ENCODE measurements at places on chromosomes 12 and 14.
A peak's percentile ranks its signal among the peaks of the same experiment; 100 is the strongest.

DNA sequence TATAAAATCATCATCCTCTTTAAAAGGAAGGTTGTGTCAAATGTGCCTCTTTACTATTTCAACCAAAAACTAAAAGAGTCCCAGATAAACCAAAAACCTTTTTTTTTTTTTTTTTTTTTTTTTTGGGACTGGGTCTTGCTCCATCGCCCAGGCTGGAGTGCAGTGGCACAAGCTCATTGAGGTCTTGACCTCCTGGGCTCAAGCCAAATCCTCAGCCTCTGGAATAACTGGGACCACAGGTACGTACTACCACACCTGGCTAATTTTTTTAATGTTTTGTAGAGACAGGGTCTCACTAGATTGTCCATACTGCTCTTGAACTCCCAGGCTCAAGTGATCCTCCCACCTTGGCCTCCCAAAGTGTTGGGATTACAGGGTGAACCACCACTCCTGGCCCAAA is 16.4 kb upstream of the SELPLG start:
- DNase-seq = no peak

- DNase-seq = no peak
Measured at GRCh38 chr12:100733817-100734593, 60.6 kb upstream of the ANO4 start.

DNA sequence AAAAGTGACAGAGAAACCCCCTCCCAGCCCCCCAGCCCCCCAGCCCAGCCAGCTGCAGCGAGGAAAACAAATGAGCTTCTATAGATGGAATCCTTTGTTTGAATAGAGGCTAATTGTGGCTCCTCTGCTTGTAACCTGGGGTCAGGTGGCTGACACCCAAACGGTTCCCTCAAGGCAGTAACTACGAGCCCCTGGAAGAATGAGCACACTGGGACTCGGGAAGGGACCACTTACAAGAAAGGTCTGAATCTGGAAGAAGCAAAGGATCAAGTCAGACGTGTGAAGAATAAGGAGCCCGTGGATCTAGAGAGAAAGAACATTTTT is 108.7 kb upstream of the FUT8 start:
- no peak for DNase-seq

GRCh38 chr14:100842799-100843198 is 16.9 kb downstream of the MEG3 start:
- DNase-seq = no peak

GRCh38 chr14:99744873-99745224 is 48.4 kb upstream of the EML1 start:
- DNase-seq = no peak

GRCh38 chr12:73726881-73727280 is 810.8 kb upstream of the ATXN7L3B start:
- no peak for DNase-seq

DNA sequence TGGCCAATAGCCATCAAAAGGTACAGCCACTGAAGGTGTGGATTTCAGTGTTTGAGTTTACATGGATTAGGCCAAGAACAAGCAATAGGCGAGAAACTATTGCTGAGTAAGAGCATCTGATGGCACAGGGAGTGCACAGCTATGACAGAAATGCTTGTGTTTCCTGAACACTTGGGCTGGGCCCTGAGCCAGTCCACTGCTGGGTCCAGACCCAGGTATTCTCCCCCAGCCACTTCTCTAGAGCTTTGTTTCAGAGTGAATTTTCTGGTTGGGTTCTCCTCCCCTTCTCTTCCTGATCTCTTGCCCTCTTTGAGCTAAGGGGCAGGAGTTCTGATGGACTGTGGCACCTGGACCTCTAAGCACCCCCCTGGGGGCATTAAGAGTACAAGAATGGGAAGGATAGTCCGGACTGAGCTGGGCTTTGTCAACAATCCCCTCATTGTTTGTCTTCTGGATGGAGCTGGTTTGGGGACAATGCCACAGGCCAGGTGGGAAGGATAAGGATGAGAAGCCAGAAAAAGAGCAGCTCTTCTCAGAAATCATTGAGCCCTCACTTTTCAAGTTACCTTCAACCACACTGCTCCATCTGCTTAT is 8.3 kb downstream of the HOXC5 start:
- DNase-seq = no peak

DNA sequence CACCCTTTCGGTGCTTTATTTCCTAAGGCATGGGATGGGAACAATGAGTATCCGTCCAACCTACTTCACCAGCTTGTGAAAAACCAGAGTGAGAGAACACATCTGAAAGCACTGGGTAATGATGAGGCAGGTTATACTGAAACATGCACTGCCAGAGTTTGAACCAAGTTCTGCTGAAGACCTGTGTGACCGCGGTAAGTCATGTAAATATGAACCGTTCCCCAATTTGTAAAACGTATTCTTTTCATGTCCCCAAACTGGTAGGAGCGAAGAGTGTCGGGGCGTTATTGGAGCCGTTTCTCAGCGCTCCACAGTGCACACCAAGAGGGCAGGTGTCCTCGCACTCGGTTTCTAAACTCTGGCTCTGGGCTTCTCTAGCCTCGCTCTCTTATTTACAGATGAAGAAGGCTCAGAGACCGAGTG is 788 bp upstream of the NGDN start:
- DNase-seq = no peak

GRCh38 chr12:98373025-98373554 is 142.3 kb upstream of the TMPO start:
- no peak for DNase-seq

DNA sequence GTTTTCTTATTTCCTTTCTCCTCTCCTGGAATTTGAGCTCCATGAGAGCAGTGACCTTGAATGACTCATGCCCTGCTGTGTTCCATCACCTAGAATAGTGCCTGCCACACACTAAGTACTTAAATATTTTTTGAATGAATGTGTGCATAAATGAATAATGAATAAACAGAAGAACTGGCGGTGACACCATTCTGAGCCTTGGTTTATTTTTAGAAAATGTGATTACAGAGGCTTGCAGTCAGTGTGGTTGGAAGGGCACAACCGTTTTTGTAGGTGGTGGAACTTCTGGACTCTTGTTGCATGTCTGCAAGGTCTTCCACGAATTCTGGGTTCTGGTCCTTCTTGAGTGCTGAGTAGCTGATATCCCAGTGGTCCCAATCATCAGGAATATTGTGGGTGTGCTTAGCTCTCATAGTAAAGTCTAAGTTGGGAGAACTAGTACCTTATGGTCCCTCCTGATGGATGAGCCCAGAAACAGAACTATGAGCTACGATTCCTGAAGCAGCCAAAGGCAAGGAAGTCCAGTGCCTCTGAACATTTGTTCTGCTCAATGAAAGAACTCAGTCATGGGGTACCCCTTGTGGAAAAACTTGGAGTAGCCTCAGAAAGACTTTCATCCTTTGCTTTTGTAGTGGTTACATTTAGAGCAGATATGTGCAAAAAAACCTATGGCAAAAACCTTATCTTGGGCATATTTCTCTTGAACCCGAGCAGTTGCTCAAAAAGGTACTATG is 28.8 kb upstream of the BHLHE41 start:
- no peak for DNase-seq

GRCh38 chr14:65080960-65081747 is 21.2 kb downstream of the MAX start:
- no peak for DNase-seq

DNA sequence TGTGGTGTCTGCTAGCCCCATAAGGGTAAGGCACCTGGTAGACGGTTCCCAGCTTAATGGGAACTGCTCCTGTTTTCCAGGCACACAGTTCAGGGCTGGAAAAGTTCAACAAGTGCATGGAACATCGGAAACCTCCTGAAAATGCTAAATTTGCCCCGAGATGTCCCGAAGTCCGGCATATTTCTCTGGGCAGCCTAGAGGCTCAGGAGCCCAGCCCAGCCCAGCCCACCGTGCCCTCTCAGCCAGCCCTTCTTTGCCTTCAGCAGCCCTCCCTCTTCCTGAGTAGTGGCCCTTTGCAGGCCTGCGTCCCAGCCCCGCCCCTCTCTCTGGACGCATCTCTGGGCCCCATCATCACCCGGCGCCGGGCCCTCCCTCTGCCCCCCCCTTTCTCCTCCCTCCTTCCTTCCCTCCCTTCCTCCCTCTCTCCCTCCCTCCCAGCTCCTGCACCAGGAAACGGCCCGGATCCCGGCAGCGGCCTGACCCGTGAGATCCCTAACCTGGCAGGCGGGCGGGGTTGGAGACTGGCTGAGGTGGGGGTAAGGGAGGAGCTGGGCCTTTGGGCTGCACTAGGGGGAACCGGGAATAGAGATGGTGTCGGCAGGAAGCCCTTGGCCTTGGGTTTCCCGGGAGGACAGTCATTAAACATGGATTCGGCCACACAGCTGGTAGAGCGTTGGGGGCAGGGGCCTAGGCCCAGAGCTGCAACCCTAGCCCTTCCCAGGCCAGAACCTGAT is at the start of gene BCL2L2:
Gene BCL2L2 (plus strand): TSS at position 422 of the 734 bp plus-strand sequence. CDS start 935 bp downstream, outside the sequence.
- DNase-seq = peak; percentile 49

- no peak for DNase-seq
Measured at GRCh38 chr12:122081697-122082221, 3.2 kb downstream of the MLXIP start.

DNA sequence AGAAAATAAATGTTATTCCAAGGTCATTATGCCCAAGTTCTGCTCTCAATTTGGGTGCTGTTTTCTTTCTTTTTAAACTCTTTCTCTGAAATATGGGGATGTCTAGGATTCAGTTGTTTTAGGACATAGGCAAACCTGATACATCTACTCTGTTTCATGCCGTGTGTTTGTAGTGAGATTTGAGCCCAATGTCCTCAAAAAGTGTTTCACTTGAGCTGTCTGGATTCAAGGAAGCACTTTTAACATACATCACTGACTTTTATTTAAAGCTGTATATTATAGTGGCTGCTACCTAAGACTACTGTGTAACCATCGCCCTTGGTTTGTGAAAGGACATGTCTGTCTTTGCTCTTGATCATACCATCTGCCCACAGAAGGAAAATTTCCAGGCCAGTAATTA is 709.3 kb upstream of the STXBP6 start:
- DNase-seq = no peak

GRCh38 chr12:46608431-46609272 is 217.1 kb downstream of the SLC38A4 start:
- DNase-seq = no peak

DNA sequence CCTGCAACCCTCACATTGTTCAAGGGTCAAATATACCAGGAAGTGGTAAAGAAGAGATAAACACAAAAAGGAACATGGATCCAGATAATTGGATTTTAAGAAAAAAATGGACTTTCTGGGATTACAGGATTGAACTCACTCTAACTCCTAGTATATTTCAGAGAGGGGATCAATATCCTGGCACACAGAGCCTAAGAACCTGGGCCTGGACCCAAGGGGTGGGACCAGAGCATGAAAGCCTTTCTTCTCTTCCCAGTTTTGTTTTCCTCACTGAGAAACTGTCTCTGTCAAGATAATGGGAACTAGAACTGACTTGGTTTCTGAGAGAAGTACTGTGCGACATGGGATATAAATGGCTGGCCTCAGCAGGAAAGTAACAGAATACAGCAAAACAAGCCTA is 422.8 kb upstream of the STXBP6 start:
- DNase-seq = no peak

GRCh38 chr12:75960086-75960910 is 71.3 kb downstream of the PHLDA1 start:
- no peak for DNase-seq

DNA sequence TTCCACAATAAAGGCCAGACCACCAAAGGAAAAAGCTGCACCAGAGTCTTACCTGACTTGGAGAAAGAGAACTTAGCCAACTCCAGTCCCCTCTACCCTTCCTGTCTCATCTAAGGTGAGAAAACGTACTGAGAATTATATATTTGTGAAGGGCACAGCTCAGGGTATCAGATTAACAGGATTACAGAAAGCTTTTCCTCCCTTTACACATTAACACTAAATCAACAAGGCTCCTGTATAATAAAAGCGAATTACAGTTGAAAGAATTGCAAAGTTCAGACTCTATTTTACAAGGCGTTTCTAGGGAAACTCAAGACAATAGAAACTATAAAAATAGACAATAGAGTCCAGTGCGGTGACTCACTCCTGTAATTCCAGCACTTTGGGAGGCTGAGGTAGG is 82.7 kb upstream of the RPL10L start:
- no peak for DNase-seq

DNA sequence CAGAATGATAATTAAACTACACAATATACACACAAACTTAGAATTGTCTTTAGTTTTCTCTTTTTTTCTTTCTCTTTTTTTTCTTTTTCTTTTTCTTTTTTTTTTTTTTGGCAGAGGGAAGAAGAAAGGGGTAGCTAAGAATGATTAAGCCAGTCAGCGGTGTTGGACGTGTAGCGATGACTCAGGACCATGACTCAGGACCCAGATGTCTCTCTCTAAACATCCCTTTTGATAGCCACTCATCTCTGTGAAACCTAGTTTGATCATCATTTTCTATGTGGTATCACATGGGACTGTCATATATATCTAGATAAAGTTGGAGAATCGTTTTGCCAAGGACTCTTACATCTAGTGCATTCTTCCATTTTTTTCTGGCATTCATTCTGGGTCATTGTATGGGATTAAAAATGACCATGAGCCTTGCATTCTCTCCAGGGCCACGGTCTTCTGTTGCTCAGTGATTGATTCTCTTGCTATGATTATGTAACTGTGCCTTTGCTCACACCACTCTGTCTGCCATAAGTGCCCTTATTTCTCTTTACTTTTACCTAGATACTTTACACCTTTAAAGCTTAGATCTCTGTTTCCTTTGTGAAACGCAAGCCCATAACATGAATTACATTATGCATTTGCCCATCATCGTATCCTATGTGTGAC is 26.6 kb upstream of the NRXN3 start:
- DNase-seq = no peak

DNA sequence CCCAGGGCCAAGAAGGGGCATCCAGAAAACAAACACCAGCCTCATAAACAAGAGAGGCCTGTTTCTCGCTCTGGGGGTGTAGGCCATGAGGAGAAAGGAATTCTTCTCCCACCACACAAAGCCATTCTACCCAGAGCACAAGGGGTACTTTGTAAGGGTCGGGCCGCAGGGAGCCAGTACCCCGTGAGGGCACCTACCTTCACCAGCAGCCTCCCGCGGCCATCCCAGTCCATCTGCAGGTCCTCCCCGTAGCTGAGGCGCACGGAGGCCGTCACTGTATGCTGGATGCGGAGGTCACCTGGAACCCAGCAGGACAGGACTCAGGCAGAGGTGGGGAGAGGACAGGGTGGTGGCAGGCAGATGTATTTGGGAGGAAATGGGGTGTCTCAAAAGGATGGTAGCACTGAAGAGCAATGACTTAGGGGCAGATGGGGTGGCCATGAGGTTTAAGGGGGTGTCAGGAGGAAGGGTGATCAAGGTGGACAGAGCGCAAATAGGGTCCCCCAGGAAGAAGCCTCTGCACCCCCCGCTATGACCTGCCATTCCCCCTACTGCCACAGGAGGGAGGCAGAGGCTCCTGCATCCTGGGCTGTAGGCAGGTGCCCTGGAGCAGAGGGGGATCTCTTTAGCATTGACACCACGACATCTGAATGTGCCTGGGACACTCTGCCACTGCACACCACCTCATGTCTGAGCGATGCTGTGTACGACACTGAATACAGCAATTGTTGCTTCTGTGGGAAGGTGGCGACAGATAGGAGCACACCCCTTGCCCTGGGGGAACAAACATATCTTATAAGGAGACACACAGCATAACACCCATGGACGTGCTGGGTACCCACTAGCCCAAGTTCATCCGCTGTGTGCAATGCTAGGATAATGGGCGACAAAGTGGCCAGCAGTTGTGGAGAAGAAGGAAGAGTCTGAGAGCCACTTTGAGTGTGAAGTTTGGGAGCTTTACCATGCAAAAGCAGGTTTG is 61.4 kb downstream of the VWF start:
- peak; percentile 66 for DNase-seq
